ENCODE measurements at places on chromosomes 4 and X.

- DNase-seq = no peak
These were observed 108.3 kb downstream of the ANXA10 start for GRCh38 chr4:168200685-168201084.

- DNase-seq = no peak
These were observed 148.7 kb downstream of the FGF16 start for GRCh38 chrX:77595848-77596247.

DNA sequence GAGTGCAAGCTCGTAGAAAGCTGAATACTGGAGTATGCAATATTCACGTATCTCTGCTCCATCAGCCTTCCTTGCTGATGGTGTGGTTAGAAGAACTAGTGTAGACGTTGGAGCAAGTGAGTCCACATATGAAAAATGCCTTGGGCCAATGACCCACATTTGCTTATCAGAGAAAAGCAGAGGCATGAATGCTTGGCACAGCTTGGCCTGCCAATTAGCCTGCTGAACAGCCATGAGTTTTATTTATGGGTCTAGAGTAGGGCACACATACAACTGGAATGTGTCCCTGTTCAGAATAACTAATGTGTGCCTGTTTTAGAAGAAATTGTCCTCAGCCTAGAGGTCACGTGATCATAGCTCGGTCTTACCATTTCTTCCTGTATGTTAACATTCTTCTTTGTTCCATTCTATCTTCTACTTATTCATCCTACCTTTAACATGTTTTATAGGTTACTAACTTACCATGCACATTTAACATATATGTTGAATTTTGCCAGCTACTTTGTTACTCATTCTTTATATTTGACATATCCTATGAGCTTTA is 432.7 kb upstream of the AADAT start:
- no peak for DNase-seq

DNA sequence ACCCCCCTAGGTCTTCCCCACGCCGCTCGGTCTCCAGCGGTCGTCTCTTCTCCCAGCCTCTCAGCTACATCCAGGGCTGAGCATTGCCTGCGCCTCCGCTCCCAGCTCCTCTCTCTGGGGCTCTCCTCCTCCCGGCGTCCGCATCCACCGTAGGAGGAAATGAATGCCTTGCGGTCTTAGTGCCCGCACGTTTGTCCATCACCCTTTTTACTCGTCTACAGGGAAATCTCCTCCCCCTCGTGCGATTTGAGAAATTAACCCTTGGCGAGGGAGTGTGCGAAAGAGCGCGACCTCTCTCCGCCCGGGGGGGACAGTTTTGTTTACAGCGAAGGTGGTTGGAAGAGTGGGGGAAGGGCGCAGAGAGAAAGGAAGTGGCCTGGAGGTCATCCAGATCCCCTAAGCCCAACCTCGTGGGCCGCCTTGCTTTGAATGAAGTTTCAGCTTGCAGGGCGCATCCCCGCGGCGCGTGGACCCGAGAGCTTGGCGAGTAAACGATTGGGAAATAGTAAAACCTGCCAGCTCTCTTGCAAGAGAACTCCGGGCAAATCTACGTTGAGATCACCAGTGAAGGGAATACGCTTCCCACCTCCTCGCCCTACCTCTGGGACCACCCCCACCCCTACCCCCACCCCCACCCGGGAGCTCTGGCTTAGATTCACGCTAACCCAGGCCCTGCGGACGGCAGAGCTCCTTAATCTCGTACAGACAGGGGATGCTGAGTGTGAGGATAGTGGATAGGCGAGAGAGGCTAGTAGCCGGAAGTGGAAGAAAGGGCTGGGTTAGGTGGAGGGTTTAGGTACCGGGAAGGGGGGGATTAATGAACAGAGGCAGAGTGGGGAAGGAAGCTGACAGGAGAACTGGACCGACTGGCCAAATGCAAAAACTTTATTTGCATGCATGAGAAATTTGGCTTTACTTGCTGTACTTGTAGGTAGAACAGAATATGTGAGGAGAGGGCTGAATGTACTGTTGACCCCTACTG is at the start of gene ELOVL6:
Gene ELOVL6, minus strand, starts transcription at position 181 of the 982 bp plus-strand sequence. CDS start 280 bp downstream, outside the sequence.
- DNase-seq = no peak

GRCh38 chr4:12242354-12242753 is 813.7 kb upstream of the HS3ST1 start:
- DNase-seq = no peak

DNA sequence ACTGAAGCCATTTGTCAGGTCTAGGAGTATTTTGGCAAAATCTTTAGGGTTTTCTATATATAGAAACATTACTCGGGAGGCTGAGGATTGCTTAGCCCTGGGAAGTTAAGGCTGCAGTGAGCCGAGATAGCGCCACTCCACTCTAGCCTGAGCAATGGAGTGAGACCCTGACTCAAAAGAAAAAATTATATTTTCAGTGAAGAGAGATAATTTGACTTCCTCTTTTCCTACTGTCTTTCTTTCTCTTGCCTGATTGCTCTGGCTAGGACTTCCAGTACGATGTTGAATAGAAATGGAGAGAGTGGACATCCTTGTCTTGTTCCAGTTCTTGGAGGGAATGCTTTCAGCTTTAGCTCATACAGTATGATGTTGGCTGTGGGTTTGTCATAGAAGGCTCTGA is 44.4 kb downstream of the UCHL1 start:
- no peak for DNase-seq

DNA sequence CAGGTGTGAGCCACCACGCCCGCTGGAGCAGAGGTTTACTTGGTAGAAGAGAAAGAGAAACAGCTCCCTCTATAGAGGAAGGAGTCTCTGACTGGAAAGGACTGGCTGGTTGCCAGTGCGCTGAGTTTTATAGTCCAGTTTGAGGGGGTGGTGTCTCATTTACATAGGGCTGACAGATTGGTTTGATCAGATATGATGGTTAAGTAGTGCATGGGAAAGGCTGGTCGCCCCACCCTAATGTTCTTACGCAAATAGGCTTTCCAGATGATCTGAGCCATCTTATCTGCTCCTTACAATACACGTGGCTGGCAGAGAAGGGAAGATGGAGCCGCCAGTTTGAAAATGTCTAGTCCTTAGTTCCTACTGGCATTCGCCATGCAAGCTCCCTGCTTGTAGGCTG is 439.5 kb downstream of the NAF1 start:
- DNase-seq = no peak

Data from stimulated activated CD4-positive, alpha-beta T cell treated with anti-CD3 and anti-CD28 coated beads, TNF-alpha, amount 100 ng/mL, for 1 hour (primary cell).